Heart left ventricle (tissue), 16 donors: ENCODE measurements at places on chromosomes 12 and 14.

- no peak for DNase-seq
Measured at GRCh38 chr12:70485704-70486103, 119.6 kb downstream of the KCNMB4 start.

- DNase-seq: no peak
Measured at GRCh38 chr12:105200385-105200784, 35.6 kb downstream of the APPL2 start.

- DNase-seq: no peak
Measured at GRCh38 chr14:56874375-56874774, 64.1 kb upstream of the OTX2 start.

DNA sequence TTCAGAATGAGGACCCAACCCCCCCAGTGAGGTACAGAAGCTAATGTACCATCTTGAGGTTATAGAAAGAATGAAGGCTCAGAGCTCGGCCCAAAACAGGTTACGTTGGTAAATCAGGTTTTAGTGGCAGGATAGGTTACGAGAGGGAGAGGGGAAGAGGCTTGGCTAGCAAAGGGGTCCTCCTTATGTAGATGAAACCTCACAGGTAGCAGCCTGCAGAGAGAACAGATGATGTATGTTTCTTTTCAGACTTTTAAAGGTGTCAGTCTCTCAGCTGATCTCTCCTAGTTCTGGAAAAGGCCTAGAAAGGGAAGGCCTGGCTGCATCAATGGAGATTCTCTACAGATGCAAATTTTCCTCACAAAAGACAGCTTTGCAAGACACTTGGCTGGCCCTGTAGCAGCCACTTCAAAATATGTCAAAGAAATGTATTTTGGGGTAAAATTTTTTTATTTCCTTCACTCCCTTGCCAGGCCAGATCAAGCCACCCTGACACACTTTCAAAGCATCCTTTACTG is 71.7 kb upstream of the CPSF6 start:
- DNase-seq: no peak

DNA sequence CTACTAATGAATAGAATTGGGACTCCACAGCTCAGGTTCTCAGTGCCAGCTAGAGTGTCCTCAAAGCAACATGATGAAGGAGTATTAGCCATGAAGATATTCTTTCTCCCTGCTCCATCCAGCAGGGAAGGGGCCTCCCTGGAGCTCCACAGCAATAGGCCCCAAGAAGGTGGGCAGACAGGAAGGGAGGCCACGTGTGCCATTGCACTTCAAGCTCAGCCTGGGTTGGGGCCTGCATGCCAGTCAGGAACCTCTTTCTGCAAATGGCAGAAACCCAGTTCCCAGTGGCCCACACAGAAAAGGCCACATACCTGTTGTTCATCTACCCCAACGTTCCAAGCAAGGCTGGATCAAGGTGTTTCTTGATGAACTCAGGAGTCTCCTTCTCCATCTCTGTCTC is 357.5 kb upstream of the SFSWAP start:
- no peak for DNase-seq
